ENCODE measurements at places on chromosomes 12 and 14.
A peak's percentile ranks its signal among the peaks of the same experiment; 100 is the strongest.

GRCh38 chr12:94994312-94994711 is 9.2 kb downstream of the NDUFA12 start:
- no peak for DNase-seq

DNA sequence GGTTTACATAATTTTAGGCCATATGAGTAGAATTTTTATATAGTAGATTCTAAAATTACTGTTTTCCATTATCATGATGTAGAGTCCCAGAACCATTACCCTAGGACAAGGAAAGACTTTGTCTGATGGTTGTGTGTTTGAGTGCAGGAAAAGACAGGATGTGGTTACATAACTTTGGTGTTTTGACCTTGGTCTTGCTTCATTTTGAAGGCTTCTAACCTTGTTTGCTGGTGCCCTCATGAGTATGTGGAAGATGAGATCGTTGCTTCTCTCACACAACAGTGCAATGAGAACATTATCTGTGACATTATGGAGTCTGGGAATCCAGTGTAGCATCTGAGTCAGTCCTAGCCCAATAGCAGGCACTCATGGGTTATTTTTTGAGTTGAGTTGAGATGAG is 106.2 kb downstream of the IGF1 start:
- DNase-seq: no peak

DNA sequence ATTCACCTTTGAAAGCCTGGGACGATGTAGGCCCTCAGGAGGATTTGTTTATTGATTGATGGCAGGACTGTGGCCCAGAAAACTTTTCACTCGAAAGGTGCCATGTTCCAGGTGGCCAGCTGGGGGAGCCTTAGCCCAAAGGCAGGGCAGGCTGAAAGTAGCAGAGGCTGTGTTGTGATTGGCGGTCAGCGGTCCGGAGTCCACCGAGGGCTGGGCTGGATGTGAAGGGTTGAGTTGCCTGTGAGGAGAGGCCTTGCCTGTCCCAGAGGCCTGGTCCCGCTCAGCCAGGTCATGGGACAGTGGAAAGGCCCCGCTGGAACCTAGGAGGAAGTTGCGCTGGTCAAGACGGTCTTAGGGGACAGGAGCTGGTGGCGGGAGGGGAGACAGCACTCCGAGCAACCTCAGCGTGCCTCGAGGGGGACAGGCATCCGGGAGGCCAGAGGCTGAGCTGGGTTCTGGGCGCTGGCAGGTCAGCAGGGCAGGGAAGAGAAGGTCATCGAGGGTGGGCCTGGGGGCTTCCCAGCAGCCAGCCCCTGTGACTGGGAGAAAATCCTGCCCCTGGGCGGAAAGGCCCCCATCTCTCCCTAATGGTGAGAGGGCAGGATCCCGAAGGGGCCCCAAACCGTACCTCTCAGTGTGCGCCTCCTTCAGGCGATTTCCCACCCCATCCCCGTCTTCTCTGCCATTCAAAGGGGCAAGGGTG is 26.3 kb downstream of the CMA1 start:
- peak; percentile 71 for DNase-seq

GRCh38 chr12:81759190-81760051 is at the start of gene PPFIA2:
Gene PPFIA2 (minus strand): TSS chr12:81759350.
- peak; percentile 39 for DNase-seq

DNA sequence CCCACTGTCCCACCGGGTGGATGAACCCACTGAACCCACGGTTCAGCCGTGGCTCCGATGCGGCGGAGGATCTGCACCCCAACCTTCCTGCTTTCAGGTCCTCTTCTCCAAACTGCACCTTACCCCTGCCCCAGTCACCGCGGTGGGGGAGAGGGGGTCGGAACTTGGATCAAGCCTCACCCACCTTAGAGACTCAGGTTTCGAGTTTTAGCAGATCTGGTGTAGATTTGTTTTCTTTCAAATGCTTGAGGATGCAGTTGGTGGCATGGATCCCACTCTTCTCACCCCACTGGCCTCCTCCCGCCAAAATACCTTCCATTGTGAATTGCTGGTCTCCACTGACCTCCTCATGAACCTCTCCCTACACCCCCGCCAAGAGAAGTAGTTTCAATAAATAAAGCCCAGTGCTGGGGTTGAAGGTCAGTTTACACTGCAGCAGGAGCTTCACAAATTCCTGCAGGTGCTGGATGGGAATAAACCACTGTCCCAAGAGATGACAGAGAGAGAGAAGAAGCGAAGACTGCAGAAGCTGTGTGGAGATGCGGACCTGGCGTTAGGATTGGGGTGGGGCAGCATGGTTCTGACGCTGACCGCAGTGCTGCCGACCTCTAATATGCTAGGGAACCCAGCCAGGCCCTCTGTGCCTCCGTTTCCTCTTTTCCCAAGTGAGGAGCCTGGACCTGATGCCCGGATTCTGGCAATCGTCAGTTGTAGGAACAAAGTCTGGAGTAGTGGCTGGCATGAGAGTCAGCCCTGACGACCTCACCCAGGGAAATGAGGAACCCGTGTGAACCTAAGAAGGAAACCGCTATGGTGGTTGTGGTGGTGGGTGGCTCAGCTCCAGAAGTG is 7.4 kb downstream of the TTC6 start:
- no peak for DNase-seq

- no peak for DNase-seq
These were observed 28.4 kb upstream of the SFSWAP start for GRCh38 chr12:131682510-131682895.

GRCh38 chr12:78118036-78118435 is 287.3 kb downstream of the NAV3 start:
- DNase-seq: no peak

DNA sequence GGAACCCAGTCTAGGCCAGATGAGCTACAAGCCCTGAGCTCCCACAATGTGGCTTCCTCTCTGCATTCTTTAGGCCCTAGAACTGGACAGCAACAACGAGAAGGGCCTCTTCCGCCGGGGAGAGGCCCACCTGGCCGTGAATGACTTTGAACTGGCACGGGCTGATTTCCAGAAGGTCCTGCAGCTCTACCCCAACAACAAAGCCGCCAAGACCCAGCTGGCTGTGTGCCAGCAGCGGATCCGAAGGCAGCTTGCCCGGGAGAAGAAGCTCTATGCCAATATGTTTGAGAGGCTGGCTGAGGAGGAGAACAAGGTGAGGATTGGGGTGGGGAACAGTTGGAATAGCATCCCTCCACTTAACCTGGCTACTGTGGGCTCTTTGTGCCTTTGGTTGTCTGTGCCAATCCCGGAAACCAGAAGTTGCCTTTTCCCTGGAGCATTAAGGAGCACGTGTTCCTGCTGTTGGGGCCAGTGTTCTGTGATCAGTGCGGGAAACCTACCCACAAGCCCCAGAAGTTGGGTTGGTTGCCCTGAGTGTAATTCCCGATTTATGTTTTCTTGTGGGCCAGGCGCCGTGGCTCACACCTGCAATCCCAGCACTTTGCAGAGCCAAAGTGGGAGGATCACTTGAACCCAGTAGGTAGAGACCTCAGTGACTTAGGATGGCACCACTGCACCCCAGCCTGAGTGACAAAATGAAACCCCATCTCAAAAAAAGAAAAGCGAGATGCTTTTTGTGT is 6.4 kb downstream of the FKBP4 start:
- no peak for DNase-seq

DNA sequence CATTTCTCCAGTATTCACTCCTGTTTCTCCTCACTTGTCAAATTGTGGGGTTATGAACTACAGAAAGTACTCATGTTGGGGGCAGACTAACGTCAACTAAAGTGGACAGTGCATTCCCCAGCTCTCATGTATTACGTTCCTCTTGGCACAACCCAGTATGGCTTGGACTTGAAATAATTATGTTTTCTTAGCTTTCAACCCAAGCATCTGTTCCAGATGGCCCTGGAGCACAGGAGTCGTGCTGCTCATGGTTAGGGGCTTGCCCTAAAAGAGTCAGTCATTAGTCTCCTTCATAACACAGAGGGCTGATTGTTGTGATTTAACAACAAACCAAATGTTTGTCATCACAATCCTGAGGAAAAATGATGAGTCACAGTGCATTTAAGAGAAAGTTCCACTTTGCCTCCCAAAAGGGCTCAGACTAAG is 154.4 kb downstream of the RPAP3 start:
- no peak for DNase-seq

- no peak for DNase-seq
These were observed 1.9 kb downstream of the NFE2 start for GRCh38 chr12:54298904-54299303.

GRCh38 chr12:94099632-94100031 is 48.7 kb upstream of the PLXNC1 start:
- no peak for DNase-seq

DNA sequence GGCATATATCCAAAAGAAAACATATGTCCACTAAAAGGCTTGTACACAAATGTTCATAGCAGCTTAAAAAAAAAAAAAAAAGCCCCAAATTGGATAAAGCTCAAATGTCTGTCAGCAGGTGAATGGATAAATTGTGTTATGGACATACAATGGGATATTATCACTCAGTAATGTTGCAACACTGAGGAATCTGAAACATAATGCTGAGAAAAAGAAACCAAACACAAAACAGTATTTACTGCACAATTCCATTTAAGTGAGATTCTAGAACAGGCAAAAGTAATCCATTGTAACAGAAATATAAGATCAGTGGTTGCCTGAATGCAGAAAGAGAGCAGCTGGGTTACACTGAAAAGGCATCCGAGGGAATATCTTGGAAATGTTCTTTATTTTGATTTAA is 117.9 kb downstream of the SLC15A5 start:
- no peak for DNase-seq

DNA sequence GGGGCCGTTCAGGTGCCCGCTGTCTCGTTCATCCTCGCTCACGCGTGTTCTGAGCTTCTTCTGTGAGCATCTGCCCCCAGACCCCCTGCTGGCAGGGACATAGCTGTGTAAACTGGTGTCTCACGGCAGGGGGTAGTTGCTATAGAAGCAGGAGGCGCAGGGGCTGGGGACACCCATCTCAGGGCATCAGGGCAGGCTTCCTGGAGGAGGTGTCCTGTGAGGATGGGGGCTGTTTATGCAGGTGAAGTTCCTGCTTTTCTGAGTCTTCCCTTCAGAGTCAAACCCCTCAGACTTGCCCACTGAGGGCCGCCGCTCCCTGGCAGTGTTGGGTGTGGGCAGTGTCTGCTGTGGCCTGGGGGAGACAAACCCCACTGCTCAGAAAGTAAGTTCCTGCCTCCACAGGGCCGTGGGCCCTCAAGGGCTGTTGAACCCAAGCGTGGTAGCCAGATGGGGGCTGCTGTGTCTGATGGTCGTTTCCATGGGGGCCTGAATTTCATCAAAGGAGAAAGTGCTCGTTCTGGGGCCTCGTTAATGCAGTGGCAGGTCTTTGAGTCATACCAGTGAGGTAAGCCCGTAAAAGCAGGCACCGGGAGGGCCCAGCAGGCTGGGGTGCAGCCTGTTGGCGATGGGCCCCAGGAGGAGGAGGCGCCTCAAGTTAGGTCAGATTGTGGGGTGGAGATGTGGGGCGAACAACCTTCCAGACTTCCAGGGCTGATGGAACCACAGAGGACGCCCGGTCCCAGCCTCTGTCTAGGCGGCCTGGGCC is 23.4 kb downstream of the KIF26A start:
- DNase-seq: no peak

GRCh38 chr14:103259801-103260628 is 74.0 kb upstream of the EIF5 start:
- no peak for DNase-seq

GRCh38 chr12:102300824-102301461 is 103.3 kb upstream of the PMCH start:
- no peak for DNase-seq

- no peak for DNase-seq
These were observed 752.2 kb downstream of the FSCB start for GRCh38 chr14:43754838-43755237.

GRCh38 chr12:50642761-50643160 is 121.1 kb upstream of the ATF1 start:
- no peak for DNase-seq

DNA sequence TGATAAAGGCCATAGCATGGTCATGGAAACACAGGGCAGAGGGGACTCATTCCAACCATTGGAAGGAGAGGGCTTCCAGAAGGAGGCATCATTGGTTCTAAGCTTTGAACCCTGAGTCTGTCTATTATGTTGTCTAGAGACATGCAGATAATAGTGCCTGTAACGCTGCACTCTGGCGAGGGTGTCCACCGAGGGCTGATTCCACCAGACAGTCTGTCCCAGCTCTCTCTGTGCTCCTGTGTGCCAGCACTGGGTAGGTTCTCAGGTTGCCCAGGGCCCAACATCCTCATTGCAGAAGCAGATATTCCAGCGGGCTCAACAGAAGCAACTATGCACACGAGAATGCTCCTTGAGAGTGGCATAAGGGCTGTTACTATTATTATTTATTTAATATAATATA is 18.7 kb upstream of the CLMN start:
- DNase-seq: no peak

- no peak for DNase-seq
These were observed 244.6 kb downstream of the SLC41A2 start for GRCh38 chr12:104713444-104713843.

DNA sequence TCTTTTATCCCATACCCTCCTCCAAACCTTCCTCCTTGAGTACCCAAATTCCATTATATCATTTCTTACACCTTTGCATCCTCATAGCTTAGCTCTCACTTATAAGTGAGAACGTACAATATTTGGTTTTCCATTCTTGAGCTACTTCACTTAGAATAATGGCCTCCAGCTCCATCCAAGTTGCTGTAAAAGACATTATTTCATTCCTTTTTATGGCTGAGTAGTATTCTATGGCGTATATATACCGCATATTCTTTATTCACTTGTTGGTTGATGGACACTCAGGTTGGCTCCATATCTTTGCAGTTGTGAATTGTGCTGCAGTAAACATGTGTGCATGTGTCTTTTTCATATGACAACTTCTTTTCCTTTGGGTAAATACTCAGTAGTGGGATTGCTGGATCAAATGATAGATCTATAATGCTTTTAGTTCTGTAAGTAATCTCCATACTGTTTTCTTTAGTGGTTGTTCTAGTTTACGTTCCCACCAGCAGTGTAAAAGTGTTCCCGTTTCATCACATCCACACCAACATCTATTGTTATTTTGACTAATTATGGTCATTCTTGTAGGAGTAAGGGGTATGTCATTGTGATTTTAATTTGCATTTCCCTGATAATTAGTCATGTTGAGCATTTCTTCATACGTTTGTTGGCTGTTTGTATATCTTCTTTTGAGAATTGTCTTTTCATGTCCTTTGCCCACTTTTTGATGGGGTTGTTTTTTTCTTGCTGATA is 10.1 kb downstream of the RAB21 start:
- DNase-seq: no peak

GRCh38 chr12:112352921-112353320 is 29.3 kb downstream of the HECTD4 start:
- no peak for DNase-seq

- no peak for DNase-seq
These were observed 8.1 kb downstream of the BCL7A start for GRCh38 chr12:122029620-122030423.

GRCh38 chr12:120887253-120888043 is 16.7 kb downstream of the SPPL3 start:
- no peak for DNase-seq

GRCh38 chr12:97167598-97167997 is 260.5 kb downstream of the NEDD1 start:
- DNase-seq: no peak

GRCh38 chr12:76084863-76085519 is 506 bp upstream of the NAP1L1 start:
- no peak for DNase-seq

DNA sequence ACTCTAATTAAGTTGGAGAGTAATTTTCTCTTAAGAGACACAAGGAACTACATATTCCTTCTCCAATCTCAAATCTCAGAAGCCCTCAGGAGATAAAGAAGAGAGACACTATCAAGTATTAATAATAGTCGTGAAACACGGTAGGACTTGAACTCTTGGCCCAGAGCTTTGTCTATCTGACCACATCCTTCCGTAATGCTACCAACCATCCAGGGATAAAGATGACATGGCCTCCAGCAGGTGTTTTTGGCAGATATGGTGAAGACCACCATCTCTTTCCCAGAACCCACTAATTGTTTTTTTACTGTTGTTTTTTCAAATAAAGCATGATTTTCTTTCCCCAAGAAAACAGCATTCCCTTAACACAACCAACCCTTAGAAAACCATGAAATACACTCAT is 3.4 kb downstream of the ZNF384 start:
- no peak for DNase-seq

All from activated naive CD8-positive, alpha-beta T cell treated with anti-CD3 and anti-CD28 coated beads, Interleukin-2, amount 10 ng/mL, durations not matched to agents 7 days and 5 days (primary cell).